ENCODE measurements at places on chromosomes 4 and X.

GRCh38 chrX:42954880-42955279 lies 176.9 kb upstream of the PPP1R2C start:
- DNase-seq, result no peak

- no peak for DNase-seq
Observed at GRCh38 chr4:94576210-94576609, 124.5 kb downstream of the PDLIM5 start.

DNA sequence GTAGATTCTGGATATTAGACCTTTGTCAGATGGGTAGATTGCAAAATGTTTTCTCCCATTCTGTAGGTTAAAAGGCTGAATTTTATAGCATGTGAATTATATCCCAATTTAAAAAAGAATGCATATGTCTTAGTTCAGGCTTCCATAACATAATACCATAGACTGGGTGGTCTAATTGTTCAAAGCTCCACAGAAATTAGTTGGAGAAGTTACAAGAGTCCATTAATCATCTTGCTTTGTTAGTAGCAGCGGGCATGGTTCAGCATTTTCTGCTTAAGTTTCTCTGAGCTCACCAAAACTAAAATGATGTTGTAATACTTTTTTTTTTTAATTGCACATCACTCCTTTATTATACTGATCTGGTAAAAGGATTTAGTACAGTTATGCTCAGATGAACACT lies 1.8 kb downstream of the PGAM4 start:
- no peak for DNase-seq

DNA sequence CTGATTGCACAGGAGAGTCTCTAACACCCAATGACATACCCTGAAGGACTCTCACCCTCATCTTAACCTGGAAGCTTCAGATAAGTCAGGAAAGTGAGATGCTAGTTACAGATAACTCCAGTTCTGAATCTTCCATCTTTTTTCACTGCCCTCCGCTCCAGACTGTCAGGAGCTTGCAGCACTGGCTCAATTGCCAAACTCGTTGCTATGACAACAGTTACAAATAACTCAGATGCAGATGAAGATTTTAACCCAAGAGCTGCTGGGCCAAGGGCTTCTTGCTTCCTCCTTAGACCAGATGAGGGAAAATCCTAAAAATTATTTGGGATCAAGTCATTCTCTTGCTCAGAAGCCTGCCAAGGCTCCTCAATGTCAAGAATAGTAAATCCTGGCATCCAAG lies 109.1 kb upstream of the HUWE1 start:
- DNase-seq, result no peak

- peak; percentile 87 for DNase-seq
Observed at GRCh38 chr4:184899261-184900134, 73.7 kb upstream of the ACSL1 start.

- DNase-seq, result no peak
Observed at GRCh38 chrX:50327235-50327634, 122.7 kb downstream of the CCNB3 start.

GRCh38 chrX:102979536-102979935 lies 42.5 kb downstream of the RAB40AL start:
- no peak for DNase-seq

DNA sequence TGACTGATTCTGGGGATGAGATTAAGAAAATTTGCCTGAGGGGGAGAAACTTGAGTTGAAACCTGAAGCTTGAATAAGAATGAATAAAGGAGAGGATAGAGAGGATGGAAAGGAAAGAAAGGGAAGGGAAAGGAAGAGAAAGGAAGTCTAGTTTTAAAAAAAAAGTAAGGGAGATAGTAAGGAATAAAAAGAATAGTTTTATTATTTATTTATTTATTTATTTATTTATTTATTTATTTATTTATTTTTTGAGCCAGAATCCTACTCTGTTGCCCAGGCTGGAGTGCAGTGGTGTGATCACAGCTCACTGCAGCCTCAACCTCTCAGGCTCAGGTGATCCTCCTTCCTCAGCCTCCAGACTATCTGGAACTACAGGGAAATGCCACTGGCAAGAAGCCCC lies 62.0 kb upstream of the NAF1 start:
- no peak for DNase-seq

DNA sequence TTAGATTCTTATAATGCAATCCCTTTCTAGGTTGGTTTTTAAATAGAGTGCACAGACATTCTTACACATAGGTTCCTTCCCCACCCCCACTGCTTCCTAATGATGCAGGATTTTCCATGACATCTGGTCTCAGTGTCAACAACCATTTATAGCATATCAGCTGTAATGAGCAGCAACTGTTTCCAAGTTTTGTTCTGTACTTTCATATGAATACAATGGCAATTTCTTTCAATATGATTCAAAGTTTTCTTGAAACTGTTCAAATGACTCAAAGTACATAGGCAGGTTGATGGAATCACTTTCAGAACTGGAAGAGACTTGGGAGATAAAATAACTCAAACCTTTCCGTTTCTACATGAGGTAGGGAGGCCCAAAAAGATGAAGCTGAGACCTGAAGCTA lies 220.7 kb downstream of the CAMK2D start:
- DNase-seq, result no peak

DNA sequence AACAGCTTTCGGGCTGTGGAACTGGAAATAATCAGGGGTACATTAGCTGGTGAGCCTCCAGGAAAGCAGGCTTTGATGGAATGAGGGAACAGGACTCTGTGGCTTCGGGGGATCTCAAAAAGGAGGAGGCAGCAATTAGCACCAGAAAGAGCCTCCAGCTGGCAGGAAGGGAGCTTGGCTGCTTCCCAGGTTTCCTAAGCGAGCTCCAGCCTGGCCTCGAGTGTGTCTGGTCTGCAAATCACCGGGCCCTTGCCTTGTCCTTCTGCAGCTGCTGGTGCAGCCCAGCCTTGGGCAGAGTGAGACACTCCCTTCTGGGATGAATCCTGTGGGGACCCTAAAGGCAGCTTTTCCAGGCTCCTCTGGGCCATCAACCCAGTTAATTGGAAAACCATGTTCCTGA lies 10.7 kb upstream of the PDHA1 start:
- DNase-seq, result no peak

DNA sequence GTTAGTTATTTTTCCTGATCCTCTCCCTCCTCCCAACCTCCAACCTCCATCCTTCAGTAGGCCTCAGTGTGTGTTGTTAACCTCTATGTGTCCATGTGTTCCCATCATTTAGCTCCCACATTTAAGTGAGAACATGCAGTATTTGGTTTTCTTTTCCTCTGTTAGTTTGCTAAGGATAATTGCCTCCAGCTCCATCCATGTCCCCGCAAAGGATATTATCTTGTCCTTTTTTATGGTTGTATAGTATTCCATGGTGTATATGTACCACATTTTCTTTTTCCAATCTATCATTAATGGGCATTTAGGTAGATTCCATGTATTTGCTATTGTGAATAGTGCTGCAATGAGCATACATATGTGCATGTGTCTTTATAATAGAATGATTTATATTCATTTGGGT lies 54.5 kb downstream of the TEX13C start:
- DNase-seq, result no peak

DNA sequence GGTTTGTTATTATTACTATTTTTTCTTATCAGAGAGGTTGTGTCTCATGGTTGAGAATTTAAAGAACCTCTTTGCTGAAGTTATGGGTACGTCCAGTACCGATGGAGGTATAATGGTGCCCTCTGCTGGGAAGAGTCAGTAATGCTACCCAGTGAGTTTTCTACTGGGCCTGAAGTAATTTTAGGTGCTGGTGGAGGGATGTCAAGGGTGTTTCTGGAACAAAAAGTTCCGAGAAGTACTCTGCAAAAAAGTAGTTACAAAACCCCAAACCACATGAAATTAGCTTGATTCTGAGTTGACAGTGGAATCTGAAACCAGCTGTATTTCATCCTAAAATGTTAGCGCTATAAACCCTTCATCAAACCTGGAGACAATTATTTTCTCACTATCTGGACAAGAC lies 102.5 kb upstream of the MID1 start:
- DNase-seq, result no peak

Data from lower leg skin (tissue), 4 donors.